ENCODE measurements at places on chromosomes 13 and 19.

GRCh38 chr19:10921199-10921909 is 7.1 kb downstream of the YIPF2 start:
- no peak for DNase-seq

DNA sequence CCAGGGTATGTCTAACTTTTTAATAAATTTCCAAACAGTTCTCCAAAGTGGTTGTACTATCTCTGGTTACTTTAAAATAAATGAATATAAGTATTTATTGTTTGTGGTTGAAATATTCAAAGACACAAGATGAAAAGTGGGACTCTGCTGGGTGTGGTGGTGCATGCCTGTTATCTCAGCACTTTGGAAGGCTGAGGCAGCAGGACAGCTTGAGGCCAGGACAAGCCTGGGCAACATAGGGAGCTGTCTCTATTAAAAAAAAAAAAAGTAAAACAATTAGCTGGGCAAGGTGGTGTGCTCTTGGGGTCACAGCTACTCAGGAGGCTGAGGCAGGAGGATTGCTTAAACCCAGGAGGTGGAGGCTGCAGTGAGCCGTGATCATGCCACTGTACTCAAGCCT is 10.4 kb downstream of the PNMA8A start:
- DNase-seq = no peak

GRCh38 chr13:95492044-95492801 is 60.3 kb upstream of the CLDN10 start:
- no peak for DNase-seq

DNA sequence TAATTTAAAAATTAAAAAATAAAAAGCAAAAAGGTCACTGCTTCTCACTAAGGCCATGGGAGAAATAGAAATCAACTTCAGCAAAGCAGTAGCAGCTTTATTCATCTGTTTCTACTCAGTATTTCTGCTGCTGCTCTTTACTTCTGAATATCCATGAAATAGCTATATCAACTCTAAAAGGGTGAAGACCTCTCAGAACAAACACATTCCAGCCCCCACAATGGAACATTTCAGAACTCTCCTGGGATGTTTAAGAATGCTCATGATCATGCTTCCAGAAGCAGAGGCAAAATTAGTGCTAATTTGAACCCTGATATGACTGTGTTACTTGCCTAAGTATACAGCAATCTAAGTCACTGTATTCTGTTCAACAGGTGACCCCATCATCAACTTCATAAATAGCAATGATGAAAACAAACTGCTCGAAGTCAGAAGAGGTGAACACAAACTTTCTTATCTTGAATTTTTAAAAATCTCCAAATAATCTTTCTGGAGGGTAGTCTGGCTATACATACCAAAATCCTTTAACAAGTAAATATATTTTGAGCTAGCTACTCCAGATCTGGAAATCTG is 29.6 kb upstream of the DOCK9 start:
- no peak for DNase-seq

- DNase-seq = no peak
These were observed 15.0 kb upstream of the ZNF561 start for GRCh38 chr19:9636018-9636417.

DNA sequence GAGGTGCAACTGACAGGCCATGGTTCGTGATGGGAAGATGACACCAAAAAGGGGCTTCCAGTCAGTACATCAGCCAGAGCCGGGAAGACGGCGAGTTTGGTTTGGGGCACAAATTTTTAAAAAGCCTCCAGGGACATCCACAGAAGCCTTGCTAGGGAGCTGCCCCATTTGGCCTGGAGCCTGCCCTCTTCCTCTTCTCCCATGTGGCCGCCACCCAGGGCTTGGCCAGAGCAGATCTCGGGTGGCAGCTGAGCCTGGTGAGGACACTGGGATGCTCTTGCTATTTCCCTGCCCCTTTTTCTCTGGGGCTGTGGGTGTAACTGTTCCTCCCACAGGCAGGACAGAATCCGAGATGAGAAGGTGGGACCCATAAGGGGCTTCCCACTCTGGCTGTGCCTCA is 8.2 kb downstream of the ETFB start:
- DNase-seq = no peak

DNA sequence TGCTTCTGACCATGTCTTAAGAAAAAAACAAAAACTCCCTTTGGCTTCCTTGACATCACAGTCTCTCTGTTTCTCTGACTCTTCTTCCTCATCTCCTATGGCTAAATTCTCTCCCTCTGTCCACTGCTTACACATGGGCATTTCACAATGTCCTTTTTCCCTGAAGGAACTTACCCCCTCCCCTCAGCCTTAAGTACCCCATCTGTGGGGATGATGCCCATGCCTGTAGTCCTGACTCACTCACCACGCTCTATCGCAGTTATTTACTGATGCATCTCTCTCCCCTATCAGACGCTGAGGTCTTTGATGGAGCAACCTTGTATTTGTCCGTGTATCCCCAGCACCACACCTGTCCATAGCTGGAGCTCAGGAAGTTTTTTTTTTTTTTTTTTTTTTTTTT is 32.4 kb downstream of the ACTN4 start:
- DNase-seq = no peak

GRCh38 chr13:89966524-89966923 is 1381.0 kb upstream of the MIR17HG start:
- no peak for DNase-seq

DNA sequence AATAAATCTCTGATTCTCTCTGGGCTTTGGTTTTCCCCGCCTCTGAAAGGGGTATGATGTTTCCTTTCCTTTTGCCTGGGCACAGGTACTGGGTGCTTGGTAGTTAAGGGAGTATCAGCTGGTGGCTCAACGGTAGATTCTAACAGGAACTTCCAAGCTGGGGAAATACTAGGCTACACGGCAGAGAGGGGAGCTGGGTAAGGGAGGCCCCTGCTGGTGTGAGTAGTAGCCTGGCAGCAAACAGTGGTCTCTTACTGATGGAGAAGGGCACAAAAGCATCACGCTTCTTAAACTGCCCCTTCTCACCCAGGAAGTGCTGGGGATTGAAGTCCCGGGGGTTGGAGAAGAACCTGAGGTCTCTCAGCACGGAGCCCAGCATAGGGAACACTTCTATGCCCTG is 26.9 kb upstream of the CYP2A7 start:
- no peak for DNase-seq

DNA sequence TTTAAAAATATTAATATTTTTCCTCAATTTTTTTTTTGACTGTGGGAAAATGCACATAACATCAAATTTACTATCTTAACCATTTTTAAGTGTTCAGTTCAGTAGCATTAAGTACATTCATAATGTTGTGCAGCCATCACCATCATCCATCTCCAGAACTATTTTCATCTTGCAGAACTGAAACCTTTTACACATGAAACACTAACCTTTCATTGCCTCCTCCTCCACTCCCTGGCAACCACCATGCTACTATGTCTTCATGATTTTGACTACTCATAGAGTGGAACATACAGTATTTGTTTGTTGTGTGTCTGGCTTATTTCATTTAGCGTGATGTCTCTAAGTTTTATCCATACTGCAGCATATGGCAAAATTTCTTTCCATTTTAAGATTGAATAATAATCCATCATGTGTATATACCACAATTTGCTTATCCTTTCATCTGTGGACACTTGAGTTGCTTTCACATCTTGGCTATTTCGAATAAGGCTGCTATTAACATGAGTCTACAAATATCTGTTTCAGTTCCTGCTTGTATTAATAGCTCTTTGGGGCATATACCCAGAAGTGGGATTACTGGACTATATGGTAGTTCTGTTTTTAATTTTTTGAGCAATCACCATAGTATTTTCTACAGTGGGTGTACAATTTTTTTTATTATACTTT is 376.4 kb downstream of the MTUS2 start:
- no peak for DNase-seq

- no peak for DNase-seq
These were observed 43.1 kb upstream of the CNMD start for GRCh38 chr13:52782471-52783448.

GRCh38 chr19:44367024-44367423 is 10.5 kb upstream of the ZNF112 start:
- no peak for DNase-seq

DNA sequence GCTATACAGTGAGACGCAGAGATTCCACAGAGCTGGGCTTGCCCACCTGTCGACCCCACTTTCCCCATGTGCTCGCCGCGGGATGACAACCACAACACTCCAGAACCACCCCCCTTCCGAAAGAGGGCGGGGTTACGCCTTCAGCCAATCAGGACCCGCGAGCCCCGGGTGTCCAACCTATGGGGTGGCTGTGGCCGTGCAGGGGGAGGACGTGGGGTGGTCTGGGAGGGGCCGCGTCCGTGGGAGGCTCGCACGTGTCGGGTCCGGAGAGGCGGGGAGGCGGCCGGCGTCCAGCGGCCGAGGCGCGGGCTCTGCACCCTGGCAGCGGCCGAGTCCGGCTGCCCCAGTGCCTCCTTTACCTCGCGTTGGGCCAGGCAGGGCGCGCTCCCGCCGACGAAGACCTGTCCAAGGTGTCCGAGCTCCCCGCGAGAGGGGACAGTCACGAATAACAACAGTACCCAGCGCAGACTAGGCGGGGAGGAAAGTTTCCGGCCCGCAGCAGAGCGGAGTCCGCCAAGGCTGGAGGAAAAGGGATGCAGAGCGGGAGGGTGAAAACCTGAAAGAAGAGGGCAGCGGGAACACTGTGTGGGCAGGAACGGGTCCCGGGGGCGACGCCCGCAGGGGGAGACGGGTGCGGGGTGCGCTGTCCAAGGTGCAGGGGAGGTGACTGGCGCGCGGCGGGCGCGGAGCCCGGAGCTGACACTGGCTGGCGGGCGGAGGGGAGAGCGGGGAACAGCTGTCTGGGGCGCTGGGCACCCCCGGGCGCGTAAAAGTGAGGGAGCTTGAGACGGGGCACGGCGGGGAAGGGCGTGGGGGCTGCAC is 911 bp downstream of the ENOX1 start:
- DNase-seq = peak; percentile 39

- no peak for DNase-seq
These were observed 19.7 kb upstream of the ZBTB7A start for GRCh38 chr19:4086411-4086867.

DNA sequence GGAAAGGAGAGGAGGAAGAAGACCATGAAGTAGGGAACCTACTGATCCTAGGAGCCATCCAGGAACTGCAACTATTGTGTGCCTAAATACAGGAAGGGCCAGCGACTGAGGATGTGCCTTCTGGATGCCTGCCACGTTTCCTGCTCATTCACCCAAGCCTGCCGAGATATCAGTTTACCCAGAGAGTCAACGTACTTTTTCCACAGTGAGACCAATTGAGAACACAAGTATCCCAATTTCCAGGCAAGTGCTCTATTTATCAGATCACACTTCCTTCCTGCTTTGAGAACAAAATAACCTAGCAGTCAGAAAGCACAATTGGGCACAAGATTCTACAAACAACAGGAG is 122.4 kb downstream of the AKAP11 start:
- no peak for DNase-seq

- peak; percentile 26 for DNase-seq
These were observed 12.7 kb downstream of the CEACAM21 start for GRCh38 chr19:41588497-41589209.

GRCh38 chr19:51726049-51726448 is 2.3 kb upstream of the HAS1 start:
- no peak for DNase-seq

All from germinal center (tissue), 1 donor.